ENCODE measurements at places on chromosomes 4 and X. TPM values are rescaled to one million over a fixed set of nuclear protein-coding genes. Genes with fewer than 3 reads are reported as not detected.

DNA sequence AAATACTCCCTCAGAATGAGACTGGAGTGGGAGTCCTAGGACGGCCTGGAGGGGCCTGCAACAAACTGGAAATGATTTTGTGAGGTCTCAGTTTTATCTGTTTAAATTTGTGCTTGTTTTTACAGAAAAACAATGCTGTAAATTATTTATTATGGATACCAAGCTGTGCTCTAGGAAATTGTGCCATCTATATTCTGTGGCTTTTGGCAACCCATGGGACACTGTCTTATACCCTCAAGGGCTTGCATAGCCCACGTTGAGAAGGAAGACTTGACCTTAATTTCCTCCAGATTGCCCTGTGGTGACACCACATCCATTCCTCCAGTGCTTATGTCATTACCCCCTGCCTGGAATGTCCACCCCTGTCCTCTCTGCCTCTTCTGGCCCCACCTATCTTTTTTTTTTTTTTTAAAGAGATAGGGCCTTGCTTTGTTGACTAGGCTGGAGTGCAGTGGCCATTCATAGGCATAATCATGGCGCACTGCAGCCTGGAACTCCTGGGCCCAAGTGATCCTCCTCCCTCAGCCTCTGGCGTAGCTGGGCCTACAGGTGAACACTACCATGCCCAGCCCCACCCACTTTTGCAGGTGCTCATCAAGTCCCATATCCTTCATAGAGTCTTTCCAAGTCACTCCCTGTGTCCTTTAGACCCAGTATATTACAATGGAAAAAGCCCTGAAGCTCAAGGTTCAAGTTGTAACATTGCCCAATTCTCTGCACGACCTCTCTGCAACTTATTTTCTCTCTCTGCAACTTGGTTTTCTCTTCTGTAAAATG lies 77.4 kb downstream of the HPRT1 start:
- no peak overlapping the region for H3K4me3 ChIP-seq
- no peaks in the 10 kb centered on the region for H3K27me3 ChIP-seq
- DNase-seq, result no peak
- peaks cover 17% of the 10 kb centered on the region for H3K4me1 ChIP-seq

GRCh38 chr4:110514889-110515479 lies 39.0 kb downstream of the ENPEP start:
- no peaks in the 10 kb centered on the region for H3K4me1 ChIP-seq
- no peaks in the 10 kb centered on the region for H3K27me3 ChIP-seq
- H3K27ac ChIP-seq, result no peak overlapping the region

- H3K4me3 ChIP-seq, result no peak overlapping the region
- H3K27ac ChIP-seq, result no peak overlapping the region
- no peaks in the 10 kb centered on the region for H3K36me3 ChIP-seq
- H3K27me3 ChIP-seq, result no peaks in the 10 kb centered on the region
- no peaks in the 10 kb centered on the region for H3K4me1 ChIP-seq
- no peak for DNase-seq
Observed at GRCh38 chr4:109157205-109157604, 145.3 kb downstream of the COL25A1 start.

Gene FAT1
- 151 TPM for total RNA-seq

GRCh38 chr4:158817562-158818296 lies 48.9 kb downstream of the FNIP2 start:
- H3K27me3 ChIP-seq, result no peaks in the 10 kb centered on the region
- H3K36me3 ChIP-seq, result no peaks in the 10 kb centered on the region
- no peak overlapping the region for H3K4me3 ChIP-seq

GRCh38 chr4:33133723-33134122 lies 2413.6 kb downstream of the PCDH7 start:
- no peaks in the 10 kb centered on the region for H3K27me3 ChIP-seq
- no peak for DNase-seq
- no peak overlapping the region for H3K4me3 ChIP-seq
- no peaks in the 10 kb centered on the region for H3K4me1 ChIP-seq

- no peak overlapping the region for H3K4me3 ChIP-seq
- H3K36me3 ChIP-seq, result no peaks in the 10 kb centered on the region
- no peak for DNase-seq
- H3K27me3 ChIP-seq, result no peaks in the 10 kb centered on the region
Observed at GRCh38 chr4:114998316-114998715, 115.1 kb downstream of the NDST4 start.

GRCh38 chr4:4323705-4324534 lies 33.9 kb downstream of the ZBTB49 start:
- no peak overlapping the region for H3K27ac ChIP-seq
- peaks cover 5% of the 10 kb centered on the region for H3K4me1 ChIP-seq

DNA sequence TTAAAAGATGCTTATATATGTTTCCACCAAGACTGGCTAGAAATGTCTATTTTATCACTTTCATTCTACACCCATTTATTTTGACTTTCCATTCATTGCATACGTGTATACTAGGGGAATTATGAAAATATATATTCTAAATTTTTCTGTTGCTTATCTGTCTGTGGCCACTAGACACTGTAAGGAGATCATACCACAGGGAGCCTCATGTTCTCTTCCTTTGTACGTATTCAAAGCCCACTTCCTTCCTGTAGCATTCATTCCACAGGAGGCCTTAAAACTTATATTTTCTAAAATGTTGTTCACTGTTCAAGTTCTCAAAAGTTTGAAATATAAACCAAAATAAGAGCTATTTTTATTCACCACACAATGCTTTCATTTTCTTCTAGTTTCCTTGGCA lies 1848.9 kb upstream of the TENM3 start:
- H3K36me3 ChIP-seq, result no peaks in the 10 kb centered on the region
- H3K4me3 ChIP-seq, result no peak overlapping the region
- H3K4me1 ChIP-seq, result no peaks in the 10 kb centered on the region
- H3K27me3 ChIP-seq, result no peaks in the 10 kb centered on the region

Gene DAPP1
- 0.82 TPM for total RNA-seq

Gene MUC7
- total RNA-seq, result not detected

Gene CCKAR
- not detected for total RNA-seq

- peak; percentile 8 for DNase-seq
- peaks cover 19% of the 10 kb centered on the region for H3K27me3 ChIP-seq
- H3K36me3 ChIP-seq, result no peaks in the 10 kb centered on the region
- peaks cover 19% of the 10 kb centered on the region for H3K4me1 ChIP-seq
- H3K27ac ChIP-seq, result no peak within 1 kb of the TSS
Observed at GRCh38 chr4:107035819-107036583, at the start of gene DKK2. TSS of gene DKK2 (minus strand) at chr4:107036313. CDS start at chr4:107035591, 722 bp downstream.
